ENCODE measurements at places on chromosomes 7 and 10. TPM values are rescaled to one million over a fixed set of nuclear protein-coding genes. Genes with fewer than 3 reads are reported as not detected.
A peak's percentile ranks its signal among the peaks of the same experiment; 100 is the strongest.

GRCh38 chr10:18219146-18219545, 78.9 kb downstream of the CACNB2 start:
- ATAC-seq, result no peak

- no peak for ATAC-seq
These were observed 182.8 kb upstream of the AOAH start for GRCh38 chr7:36906956-36907635.

Gene LAMB1
- total RNA-seq, result 130 TPM

- no peak for ATAC-seq
These were observed 208.4 kb downstream of the ACTR3B start for GRCh38 chr7:152967958-152968357.

- peak; percentile 74 for ATAC-seq
These were observed at the start of gene SLC29A4 for GRCh38 chr7:5282543-5283316. Gene SLC29A4 (plus strand): TSS chr7:5282943. CDS start chr7:5287817, 4,874 bp downstream.

GRCh38 chr10:126840576-126841135, 64.6 kb upstream of the DOCK1 start:
- ATAC-seq, result no peak

Gene C10orf62
- total RNA-seq, result not detected

- no peak for ATAC-seq
These were observed 679.7 kb upstream of the SEMA3D start for GRCh38 chr7:85866540-85866939.

DNA sequence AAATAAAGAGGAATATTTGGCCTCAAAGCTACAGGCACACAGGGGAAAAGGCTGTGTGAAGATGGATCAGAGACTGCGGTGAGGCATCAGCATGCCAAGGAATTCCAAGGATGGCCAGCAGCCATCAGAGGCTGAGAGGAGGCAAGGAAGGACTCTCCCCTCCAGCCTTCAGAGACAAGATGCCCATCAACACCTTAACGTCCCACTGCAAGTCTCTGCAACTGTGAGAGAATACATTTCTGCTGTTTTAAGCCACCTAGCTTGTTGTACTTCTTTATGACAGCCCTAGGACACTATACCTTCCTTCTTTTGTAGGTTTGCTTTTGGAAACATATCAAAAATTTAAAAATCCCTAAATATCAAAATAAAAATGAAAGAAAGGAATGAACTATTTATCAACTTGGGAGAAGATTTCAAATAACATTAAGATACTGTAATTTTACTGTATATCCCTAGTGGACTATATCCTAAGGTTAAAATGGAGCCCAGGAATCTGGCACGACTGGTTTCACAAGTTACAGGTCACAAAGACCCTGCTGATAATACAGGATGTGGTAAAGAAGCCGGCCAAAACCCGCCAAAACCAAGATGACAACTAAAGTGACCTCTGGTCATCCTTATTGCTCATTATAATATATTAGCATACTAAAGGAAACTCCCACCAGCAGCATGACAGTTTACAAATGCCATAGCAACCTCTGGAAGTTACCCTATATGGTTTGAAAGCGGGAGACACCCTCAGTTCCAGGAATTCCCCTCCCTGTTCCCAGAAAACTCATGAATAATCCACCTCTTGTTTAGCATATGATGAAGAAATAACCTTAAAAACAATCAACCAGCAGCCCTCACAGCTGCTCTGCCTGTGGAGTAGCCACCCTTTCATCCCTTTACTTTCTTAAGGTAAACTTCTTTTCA, 185.2 kb downstream of the AVL9 start:
- ATAC-seq, result no peak

DNA sequence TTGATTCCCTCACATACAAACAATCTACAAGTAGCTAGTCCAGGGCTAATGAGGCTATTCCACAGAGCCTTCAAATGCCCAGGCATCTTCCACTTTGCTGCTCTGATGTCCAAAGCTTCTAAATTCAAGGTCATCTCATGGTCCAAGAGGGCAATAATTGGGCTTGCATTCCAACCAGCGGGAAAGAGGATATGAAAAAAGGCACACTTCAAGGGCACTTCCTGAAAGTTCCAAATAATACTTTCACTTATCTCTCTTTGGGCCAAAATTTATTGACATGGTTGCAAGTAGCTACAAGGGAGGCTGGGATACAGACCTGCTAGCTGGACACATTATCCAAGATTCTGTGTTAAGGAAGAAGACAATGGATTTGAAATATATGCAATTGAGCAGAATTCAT, 25.2 kb upstream of the APBB1IP start:
- ATAC-seq, result no peak
